ENCODE measurements at places on chromosomes 7 and 10.

GRCh38 chr7:77464589-77464988 is 48.4 kb upstream of the GSAP start:
- DNase-seq: no peak

GRCh38 chr7:20330928-20331909 is 519 bp downstream of the ITGB8 start:
- peak; percentile 8 for DNase-seq

GRCh38 chr10:79179164-79179956 is 110.6 kb downstream of the ZMIZ1 start:
- DNase-seq: no peak

- DNase-seq: no peak
These were observed 1.0 kb upstream of the AVPI1 start for GRCh38 chr10:97687785-97688781.

- DNase-seq: no peak
These were observed 926.6 kb upstream of the MBL2 start for GRCh38 chr10:53699231-53699630.

DNA sequence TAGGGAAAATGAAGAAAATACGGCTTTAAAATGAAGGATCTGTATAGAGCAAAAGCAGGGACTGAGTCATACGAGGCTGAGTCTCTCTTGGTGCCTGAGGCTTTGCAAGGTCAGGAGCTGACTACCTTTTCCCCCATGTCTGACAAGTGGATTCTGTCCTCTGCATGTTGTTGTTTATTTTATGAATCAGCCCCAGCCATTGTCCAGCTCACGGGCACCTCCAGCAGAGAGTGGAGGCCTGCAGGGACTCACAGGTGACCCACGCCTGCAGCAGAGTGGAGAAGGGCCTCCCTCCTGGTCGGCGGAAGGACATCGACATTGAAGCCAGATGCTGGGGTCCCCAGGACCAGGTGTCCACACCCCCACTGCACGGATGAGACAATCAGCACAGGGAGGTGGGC is 233.9 kb downstream of the WDR37 start:
- no peak for DNase-seq

GRCh38 chr7:99561737-99562051 is 3.3 kb downstream of the ZNF655 start:
- no peak for DNase-seq

DNA sequence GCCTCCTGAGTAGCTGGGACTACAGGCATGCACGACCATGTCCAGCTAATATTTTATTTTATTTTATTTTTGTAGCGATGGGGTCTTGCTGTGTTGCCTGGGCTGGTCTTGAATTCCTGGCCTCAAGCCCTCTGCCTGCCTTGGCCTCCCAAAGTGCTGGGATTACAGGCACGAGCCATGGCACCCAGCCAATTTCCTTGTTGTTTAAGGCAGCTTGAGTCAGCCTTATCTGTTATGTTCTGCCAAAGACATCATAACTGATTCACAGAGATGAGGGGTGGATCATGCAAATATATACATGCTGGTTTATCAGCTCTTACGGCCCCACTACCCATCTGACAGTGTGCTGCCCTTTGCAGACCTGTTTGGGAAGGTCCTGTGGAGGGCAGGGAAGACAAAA is 826.7 kb downstream of the TYW1 start:
- DNase-seq: no peak

DNA sequence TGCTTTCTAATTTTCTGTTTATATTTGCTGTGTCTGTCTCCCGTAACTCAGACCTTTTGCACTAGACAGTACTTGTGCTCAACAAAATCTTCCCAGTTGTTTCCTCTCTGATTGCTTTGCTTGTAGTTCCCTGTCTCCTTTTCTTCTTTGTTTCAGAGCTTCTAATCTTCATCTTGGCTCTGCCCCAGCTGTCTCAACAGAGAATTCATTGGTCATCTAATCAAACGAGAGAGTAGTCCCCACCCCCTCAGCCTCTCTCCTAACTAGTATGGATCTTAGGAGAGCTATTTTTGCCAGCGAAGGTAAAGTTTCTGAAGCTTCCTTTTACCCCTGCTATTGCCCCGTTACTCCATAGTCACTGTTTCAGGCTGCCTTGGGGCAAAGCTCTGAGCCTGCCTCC is 32.8 kb downstream of the SLC26A4 start:
- DNase-seq: no peak

DNA sequence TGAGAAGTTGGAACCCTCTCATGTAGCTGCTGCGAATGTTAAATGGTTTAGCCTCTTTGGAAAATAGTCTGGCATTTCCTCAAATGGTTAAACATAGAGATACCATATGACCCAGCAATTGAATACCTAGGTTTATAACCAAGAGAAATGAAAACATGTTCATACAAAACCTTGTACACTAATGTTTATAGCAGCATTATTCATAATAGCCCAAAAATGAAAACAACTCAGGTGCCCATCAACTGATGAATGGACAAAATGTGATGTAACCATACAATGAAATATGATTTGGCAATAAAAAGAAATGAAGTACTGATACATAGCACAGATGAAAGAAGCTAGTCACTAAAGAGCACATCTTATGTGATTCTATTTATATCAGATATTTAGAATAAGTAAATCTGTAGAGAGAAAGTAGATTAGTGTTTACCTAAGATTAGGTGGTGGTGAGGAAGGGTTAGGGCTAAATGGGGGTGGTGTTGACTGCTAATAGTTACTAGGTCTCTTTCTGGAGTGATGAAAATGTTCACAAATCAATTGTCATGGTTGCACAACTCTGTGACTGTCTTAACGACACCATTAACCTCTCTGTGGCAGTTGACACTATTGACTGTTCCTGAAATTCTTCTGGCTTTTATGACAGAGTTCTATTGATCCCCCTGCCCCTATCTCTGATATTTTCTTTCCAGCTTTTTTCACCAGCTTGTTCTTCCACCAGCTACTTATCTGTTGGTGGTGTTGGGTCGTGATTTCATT is 35.2 kb downstream of the VCL start:
- no peak for DNase-seq

DNA sequence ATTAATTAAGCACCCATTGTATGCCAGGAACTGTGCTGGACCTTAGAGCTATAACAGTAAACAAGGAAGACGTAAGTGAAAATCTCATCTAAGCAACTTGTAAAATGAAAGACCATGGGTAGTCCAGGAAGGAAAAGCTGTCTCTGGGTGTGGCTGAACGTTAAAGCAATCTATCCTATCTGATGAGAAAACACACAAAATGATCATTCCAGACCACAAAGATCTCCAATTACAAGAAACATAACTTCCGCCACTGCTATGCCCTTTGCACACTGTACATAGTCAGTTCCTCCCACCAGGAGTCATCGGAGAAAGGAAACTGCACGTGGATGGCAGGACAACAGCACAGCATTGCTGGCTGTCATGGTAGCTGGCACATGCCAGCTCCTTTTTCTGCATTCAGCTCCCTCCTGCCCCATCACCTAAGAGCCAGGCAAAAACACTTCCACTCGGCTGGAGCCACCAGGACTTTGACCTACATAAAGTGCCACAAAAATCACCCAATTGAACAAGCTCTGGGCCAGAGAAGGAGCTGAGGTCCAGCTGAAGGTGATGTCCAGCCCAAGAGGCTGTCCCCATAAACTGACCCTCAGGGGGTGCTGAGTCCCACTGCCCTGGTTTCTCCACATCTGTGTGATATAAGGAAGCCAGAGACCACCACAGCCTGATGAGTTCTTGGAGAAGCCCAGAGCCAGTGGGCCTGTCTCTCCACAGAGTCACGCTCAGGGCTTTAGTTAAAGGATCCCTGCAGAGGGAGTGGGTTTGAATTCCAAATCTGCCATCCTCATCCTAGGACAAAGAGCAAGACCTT is 56.4 kb downstream of the STEAP1B start:
- DNase-seq: no peak

DNA sequence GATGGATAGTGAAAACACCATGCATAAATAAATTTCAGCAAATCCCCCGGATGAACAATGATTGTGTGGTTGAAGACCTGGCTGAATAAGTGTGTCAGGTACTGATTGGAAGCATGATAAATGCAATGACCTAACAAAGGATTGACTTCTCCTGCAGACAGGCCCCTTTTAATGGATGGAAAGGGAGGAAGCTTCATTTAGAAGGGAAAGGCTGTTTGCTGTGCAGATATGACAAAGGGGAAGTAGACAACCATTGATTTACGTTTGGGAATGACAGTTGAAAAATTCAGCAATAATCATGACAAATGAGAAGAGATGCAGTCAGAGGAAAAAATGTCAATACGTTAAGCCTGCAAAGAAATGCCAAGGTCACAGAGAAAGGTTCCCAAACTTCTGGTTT is 503.8 kb downstream of the LRMDA start:
- no peak for DNase-seq

- no peak for DNase-seq
These were observed 2.7 kb upstream of the PRXL2A start for GRCh38 chr10:80405626-80406025.

DNA sequence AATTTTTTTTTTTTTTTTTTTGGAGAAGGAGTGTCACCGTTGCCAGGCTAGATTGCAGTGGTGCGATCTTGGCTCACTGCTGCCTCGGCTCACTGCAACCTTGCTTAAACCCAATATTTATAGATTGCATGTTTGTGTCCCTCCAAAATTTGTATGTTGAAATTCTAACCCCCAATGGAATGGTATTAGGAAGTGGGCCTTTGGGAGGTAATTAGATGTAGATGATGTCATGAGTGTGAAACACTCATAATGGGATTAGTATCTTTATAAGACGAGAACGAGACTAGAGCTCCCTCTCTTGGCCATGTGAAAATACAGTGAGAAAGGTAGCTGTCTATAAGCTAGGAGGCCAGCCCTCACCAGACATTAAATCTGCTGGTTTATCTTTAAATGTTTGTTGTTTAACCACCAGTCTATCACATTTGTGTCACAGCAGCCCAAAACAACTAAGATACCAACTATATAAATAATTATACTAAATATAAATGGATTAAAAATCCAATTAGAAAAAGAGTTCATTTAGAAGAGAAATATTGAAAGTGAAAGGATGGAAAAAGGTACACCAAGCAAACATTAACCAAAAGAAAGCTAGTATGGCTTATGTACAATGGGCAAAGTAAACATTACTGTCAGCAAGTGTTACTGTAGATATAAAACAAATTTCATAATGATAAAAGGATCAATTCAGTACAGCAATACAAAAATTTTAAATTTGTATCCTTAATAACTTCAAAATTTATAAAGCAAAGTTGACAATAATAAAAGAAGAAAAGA is 9.3 kb downstream of the TCAF1 start:
- no peak for DNase-seq

DNA sequence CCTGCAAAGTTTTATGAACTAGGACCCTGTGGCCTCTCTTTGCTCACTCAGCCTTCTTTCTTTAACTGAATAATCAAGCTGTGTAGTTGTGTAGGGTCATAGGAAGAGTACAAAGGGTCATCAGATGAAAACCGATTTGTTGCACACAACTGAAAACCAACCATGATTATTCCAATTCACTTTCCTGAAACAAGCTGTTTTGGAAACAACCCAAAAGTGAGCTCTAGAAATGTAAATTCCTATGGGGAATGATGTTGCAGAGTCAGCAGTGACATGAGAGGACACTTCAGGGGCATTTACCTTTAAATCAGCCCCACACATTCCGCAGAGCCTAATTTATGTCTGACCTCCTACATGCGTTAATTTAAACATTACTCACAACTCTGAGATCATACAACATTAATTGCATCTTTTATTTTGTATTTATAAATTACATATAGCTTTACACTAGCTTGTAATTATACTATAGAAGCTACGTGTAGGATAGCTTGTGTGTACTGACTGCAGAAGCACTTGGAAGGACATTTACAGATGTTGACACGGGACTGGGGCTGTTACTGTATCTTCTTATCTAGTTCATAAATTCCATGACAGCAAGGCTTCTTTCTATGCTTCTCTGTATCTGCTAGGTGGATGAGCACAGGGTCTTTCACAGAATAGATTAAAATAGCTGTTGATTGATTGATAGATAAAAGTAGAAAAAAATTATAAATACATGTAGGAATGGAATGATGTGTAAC is 139.9 kb upstream of the AKR1E2 start:
- no peak for DNase-seq
